NCI-H748 treated with DMSO at 0.1 percent for 48 hours (cell line): ENCODE measurements at places on chromosomes 5 and 9.

DNA sequence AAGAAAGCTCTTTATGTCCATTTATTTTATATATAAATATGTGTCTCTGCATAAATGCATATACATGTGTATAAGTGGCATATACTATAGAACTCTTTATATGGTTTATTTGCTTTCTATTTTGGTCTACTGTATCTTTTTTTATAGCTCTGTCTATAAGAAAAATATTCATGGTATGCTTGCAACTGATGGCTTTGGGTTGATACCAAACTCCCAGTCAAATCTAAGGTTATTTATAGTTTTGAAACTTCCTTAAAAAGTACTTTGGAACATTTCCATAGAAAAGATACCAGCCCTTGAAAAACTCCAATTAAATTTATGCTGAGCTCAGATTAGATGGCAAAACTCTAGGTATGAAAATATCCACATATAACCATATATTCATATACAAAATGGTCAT lies 120.0 kb upstream of the KLF9 start:
- DNase-seq = no peak

GRCh38 chr5:78482948-78483347 lies 122.5 kb downstream of the SCAMP1 start:
- no peak for DNase-seq

DNA sequence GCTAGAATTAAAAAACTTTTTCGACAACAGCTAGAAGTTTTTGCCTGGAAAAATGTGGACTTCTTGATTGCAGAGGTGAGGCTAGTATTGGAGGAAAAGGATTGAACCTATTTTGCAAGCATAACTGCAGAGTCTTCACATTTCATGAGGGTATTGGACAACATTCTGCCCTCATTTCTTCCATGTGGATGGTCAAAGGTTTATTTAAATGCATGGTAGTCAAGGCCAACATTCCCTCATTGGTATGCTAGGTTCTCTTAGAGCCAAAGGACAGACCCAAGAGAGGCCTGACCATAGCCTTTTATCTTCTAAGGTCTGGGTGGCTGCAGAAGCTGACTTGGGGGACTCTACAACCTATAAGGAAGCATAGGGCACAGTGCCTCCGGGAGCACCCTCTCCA lies 11.2 kb downstream of the BHMT2 start:
- DNase-seq = no peak

DNA sequence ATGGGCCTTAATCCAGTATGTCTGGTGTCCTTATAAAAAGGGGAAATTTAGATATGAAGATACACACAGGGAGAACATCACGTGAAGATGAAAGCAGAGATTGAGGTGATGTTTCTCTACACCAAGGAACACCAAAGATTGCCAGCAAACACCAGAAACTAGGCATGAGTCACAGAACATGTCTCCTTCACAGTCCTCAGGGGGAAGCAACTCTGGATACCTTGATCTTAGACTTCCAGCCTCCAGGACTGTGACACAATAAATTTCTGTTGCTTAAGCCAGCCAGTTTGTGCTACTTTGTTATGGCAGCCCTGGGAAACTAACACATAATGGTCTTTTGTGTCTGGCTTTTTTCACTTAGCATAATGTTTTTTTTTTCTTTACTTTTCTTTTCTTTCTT lies 41.2 kb upstream of the STRBP start:
- no peak for DNase-seq
